ENCODE measurements at places on chromosomes 5 and 9.

DNA sequence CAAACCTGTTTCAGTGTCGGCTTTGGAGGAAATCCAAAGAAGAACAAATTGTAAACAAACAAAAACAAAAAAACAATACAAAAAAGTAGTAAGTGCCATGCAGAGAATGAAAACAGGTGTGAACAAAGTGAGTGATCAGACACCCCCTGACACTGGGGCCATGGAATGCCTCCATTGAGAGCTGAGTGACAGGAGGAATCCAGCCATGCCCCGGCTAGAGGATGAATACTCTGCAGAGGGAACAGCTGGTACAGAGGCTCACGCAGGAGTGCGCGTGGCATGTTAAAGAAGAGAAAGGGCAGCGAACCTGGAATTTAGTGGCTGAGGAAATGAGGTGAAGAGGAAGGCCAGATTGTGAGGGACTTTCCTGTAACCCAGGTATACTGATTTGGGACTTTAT, 15.5 kb upstream of the CCNJL start:
- DNase-seq = no peak

- no peak for DNase-seq
Observed at GRCh38 chr5:100148239-100148638, 386.9 kb upstream of the FAM174A start.

DNA sequence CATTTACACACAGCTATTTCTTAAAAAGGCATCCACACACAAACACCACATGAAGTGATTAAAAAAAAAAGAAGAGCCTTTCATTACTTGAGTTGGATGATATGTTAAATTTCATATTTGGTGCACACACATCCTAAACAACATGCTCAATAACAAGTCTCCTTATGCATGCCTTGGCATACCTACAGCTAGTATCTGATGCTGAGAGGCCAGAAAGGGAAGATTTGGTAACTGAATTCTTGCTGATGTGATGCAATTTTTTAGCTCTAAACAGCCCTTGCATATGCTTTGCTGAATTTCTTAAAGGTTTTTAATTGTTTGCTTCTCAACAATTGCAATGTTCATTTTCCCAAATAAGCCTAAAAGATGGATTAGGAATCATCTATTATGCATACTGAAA, 338.8 kb downstream of the ARL15 start:
- DNase-seq = no peak

DNA sequence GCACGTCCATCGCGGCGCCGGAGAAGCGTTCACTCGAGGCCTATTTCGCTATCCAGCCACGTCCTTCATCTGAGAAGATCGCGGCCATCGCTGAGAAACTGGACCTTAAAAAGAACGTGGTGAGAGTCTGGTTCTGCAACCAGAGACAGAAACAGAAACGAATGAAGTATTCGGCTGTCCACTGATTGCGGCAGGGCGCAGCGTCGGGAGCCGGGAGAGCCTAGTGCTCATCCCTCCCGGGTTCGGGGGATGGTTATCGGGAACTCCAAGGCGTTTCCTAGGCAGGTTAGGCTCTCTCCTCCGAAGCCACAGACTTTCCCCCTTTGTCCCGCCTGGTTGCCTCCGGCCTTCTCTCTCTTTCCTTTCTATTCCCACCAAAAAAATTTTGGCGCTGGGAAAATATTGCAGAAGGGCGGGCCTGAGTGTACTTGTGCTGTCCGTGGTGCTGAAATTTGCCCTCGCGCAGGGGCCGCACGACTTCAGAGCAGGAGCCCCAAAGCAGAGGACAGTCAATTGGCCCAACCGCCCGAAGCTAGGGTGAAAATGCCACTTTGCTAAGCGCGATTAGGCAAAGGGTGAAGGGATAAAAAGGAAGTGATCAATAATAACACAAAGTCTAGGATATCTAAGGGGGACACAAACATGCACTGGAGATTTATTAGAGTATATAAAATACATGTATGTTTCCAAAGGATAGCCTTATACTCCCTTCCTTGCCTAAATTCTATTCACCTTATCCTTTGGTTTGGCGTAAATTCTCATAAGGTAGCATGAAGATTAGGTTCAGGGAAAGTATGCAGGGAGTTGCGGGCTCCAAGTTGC, 1.8 kb downstream of the POU4F3 start:
- no peak for DNase-seq

- DNase-seq = no peak
Observed at GRCh38 chr9:126860757-126861466, 473 bp downstream of the ZBTB34 start.

- no peak for DNase-seq
Observed at GRCh38 chr5:33565324-33565723, 124.6 kb downstream of the TARS1 start.

DNA sequence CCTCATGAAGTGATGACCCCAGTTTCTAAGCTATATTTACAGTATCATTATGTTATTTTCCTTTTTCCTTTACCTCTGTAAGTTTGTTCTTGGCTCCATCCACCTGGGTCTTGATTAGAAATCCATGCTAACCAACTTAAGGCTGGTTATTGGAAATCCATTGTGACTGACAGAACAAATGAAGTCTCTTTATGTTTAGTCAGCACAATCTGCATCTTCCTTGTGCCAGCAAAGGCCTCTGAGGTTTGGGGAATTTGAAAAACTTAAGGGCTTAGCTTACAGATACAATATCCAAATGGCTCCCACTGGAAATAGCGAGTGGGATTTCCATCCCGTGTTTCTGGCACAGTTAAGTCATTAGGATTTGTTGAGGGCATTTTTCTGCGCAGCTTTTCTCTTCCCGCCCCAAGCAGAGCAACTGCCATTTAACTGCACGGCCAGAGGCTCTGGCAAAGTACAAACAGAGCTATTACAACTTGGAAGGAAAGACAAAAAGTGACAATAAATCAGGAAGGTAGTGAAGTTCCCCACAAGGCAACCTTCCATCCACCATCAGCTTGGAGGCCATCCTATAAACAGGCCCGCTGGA, 64.2 kb downstream of the DCP2 start:
- DNase-seq = no peak

DNA sequence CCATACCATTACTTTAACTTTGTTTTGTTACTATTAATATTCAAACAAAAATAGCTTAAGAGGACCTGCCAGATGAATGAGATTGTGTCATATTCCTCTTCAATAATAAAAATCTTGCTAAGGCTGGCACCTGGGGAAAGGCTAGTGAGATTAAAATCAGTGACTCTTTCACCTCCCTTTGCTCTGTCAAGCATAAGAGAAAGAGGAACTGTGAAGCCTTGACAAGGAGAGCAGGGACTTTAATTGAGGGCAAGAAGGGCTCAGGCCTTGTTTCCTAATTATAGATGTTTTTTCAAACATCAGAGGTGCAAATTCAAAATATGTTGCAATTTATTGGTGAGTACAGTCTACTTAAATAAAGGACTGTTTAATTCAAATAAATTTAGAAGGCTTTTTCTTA, 91.7 kb downstream of the SPATA31D1 start:
- no peak for DNase-seq

GRCh38 chr5:17077440-17078233, 139.8 kb upstream of the BASP1 start:
- DNase-seq = no peak

DNA sequence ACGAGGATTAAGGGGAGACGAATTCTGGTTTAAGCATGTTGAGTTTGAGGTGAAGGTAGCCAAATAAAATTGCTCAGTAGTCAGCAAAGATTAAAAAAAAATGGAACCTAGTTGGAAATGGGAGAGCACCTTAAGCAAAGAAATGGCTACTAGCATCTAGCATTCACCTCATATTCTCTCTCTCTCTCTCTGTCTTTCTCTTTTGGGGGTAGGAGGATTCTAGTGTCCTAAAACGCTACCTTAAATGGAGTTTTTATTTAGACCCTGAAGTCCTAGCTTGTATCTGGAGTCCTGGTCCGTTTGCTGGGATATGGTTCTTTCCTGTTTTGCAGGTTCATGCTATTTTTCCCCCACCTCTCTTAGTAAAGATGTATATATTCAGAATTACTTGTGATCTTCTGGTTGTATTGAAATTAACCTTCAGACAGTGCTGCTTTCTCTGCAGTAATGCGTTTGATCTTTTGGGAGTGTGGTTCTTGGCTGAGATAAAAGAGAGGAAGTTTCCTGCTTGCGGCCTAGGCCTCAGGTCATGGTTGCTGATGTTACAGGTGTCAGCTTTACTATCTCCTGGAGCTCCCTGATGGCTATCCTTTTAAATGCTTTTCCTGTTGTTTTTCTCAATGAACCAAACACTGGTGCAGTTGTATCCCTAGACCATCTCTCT, 8.0 kb downstream of the TGFBR1 start:
- DNase-seq = no peak

GRCh38 chr9:34651321-34651720, 664 bp upstream of the IL11RA start:
- no peak for DNase-seq

GRCh38 chr5:115544043-115544435, 536 bp downstream of the FEM1C start:
- no peak for DNase-seq

GRCh38 chr9:126456441-126457174, 130.0 kb downstream of the MVB12B start:
- no peak for DNase-seq
